ENCODE measurements at places on chromosomes 7 and 10.

DNA sequence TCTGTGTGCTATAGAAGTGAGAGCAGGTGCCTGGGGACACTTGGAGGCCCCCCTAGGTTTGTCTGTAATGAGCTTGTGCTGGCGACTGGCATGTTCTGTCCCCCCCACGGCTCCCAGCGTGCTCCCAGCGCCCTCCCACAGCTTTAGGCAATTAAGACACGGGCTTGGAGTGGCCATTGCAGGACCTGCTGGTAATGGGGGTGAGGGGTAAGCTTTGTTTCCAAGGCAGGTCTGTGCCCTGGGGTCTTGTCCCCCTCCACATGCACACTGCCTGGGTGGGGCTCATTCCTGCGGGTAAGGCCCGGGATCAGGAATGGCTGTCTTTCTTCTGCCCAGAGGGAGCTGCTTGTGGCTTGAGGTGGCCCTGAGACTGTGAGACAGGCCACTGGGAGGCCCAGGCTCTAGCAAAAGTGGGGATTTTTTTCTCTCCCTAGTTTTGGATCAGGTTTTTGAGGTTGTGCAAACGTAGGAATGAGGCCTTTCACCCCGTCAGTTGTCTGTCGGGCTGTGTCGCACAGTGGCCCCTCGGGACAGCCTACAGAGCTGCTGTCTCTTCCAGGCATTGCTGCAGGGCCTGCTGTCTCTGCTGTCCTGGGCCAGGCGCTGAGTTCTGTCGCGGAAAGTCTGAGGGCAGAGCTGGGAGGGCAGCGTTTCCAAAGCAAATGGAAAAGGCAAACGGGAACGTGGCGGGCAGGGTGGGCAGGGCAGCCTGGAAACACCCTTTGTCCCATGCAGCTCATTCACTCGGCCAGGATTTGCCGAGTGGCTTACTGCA, 107.4 kb downstream of the LHPP start:
- no peak for DNase-seq

DNA sequence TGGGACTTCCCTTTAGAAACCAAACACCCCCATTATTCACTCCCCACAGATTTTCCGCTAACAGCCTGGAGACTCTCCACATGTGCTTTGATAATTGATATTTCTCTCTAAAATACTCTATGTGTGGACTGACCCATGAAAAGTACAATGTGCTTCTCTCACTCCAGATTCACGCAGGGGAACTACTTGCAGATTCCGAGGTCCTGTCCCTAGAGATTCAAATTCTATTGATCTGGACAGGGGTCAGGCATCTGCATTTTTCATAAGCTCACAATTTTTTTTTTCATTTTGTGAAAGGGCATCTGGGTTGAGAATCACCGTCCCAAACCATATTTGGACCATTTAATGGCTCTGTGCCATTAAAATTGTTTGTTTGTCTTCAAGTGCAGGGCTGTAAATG, 98.7 kb downstream of the CALCR start:
- no peak for DNase-seq

DNA sequence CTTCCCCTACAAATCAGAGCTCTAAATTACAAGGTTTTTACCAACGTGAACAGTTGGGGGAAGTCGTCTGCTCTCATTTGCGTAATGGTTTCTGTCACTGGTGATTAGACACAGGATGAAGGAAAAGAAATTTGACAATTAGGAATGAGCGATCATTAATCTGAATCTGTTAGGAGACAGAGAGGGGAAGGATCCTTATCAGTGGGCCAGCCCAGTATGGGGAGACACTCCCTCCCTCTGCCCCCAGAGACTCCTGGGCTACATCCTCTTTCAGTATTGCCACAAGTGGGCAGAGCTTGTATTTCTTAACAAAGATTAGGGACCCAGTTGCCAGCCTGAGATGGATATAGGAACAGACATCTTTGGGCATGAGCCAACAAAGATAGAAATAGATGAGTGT, 15.5 kb downstream of the HIF1AN start:
- no peak for DNase-seq

GRCh38 chr7:6385110-6385781, 62.5 kb downstream of the DAGLB start:
- DNase-seq = peak; percentile 51

GRCh38 chr7:96729820-96730219, 20.2 kb upstream of the SEM1 start:
- no peak for DNase-seq

- no peak for DNase-seq
Measured at GRCh38 chr7:102099474-102099873, 187.2 kb upstream of the SH2B2 start.

GRCh38 chr7:91719008-91719407, 161.5 kb downstream of the MTERF1 start:
- DNase-seq = no peak

- DNase-seq = no peak
Measured at GRCh38 chr7:151884312-151885201, 7.6 kb upstream of the PRKAG2 start.

DNA sequence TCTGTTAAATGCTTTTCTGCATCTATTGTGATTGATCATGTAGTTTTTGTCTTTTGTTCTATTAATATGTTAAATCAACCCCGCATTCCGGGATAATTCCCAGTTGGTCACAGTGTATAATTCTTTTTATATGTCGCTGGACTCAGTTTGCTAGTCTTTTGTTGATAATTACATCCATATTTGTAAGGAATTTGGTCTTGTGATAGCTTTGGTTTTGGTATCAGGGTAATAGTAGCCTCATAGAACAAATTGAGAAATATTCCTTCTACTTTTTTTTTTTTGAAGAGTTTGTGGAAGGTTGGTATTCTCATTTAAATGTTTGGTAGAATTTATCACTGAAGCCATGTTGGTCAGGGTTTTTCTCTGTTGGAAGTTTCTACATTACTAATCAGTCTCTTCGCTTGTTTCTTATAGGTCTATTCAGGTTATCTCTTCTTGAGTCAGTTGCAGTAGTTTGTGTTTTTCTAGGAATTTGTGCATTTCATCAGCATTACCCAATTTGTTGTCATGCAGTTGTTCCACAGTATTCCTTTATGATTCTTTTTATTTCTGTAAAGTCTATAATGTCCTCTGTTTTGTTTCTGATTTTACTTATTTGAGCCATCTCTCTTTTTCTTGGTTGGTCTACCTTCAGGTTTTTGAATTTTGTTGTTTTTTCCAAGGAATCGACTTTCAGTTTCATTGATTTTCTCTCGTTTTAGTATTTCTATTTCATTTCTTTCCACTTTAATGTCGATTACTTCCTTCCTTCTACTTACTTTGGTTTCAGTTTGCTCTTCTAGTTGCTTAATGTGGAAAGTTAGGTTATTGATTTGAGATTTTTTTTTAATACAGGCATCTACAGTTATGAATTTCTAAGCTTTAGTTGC, 64.6 kb upstream of the GJD4 start:
- no peak for DNase-seq

- no peak for DNase-seq
Measured at GRCh38 chr7:95405800-95406199, 9.6 kb upstream of the PON3 start.

GRCh38 chr10:126384269-126384873, 3.9 kb downstream of the ADAM12 start:
- no peak for DNase-seq

Data from NCI-H774 (cell line).